ENCODE measurements at places on chromosomes 4 and X.

DNA sequence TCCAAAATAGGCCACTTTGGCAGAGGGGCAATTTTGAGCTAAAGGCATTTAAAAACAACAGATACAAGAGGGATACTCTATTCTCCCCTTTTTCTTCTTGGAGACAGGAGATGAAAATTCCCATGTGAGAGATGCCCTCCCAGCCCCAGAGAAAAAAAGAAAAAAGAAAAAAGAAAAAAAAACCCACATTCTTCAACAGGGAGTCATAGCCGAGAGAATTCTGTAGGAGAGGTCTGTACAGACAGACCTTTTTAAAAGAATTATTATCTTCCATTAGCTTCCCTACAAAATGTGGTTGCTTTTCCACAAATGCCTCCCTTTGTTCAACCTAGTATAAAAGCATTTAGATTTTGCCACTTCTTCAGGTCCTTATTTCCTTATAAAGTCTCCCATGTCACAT is 89.9 kb downstream of the SPCS3 start:
- no peak for DNase-seq

DNA sequence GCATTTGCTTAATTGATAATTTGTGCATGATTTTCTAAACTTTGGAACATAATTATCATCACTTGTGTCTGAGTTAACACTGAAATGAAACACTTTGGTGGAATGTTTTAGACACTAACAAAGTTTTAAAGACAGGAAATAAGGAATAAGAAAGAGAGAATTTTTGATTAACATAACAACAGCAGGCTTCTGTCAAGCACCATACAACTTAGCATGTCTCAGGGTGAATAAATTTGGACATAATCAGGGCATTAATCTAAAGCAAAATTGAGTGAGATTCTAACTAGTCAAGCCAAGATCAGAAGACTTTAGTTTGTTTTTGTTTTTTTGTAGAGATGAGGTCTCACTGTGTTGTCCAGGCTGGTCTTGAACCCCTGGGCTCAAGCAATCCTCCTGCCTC is 28.1 kb upstream of the DUSP21 start:
- no peak for DNase-seq

- DNase-seq = no peak
Observed at GRCh38 chr4:67550451-67550850, 5.1 kb upstream of the CENPC start.

DNA sequence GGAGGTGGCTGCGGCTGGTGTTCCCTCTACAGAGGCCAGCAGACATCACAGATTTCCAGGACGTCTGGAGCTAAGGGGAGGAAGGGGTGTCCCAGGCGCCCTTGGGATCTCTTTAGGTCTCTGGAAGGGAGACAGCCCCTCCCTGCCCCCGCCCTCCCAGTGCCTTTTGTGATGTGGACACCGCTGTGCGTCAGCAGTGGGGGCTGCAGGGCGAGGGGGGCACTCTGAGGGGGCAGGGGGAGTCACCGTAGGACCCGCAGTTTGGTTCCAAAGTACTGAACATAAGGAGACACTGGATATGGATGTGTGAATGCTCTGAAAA is 25.6 kb upstream of the MXD4 start:
- DNase-seq = no peak
